ENCODE measurements at places on chromosomes 11 and 22.

DNA sequence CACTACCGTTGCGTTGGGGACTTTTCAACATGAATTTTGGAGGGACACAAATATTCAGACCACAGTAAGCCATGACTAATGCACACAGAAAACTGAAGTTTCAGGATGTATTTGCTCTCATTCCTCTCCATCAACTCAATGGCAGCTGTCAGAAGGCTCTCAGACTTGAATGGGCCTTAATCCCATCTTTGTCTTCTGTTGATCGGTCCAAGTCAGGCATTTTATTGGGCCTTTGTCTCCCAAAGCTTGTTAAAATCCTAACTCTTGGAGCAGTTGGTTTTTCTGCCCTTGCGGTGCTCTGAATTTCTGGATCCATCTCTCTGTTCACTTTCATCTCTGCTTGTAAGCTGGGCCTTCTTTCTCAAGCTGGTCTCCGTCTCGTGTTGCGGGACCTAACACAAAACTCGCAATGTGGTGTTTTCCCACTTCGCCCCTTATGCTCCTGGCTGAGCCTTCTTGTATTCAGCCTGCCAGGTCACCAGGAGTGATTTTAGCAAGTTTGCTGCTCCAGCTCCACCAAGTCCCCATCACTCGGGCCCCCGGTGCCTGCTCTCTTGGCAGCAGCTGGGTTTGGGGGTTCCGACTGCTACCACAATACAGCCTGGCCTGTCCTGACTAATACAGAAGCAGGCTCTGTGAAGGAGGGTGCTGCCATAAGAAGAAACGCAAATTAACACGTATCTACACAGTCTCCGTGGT lies 27.0 kb downstream of the TSPAN32 start:
- no peak for DNase-seq

- DNase-seq = no peak
These were observed 595 bp downstream of the TRIM66 start for GRCh38 chr11:8681837-8682302.

GRCh38 chr22:36731916-36732315 lies 28.4 kb upstream of the CACNG2 start:
- DNase-seq = no peak

DNA sequence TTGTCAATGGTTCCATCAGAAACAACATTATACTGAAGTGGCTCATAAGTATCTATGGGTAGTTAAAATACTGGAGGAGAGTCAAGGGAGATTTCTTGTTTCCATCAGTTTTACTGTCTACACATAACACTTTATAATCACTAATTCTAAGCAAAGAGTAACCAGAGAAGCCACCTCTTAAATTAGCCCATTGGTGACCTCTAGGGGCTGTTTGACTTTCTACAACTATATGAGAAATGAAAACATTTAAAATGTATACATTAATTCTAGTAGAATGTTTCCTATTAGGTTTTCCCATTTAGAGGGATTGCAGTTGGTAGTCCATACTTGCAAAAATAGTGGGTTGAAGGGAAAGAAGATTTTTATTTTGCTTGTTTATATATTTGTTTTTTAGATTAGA lies 504.3 kb downstream of the FAM181B start:
- no peak for DNase-seq

GRCh38 chr11:14835496-14836492 lies 56.2 kb downstream of the CYP2R1 start:
- no peak for DNase-seq

- DNase-seq = no peak
These were observed 997.8 kb upstream of the RAG2 start for GRCh38 chr11:37595845-37596244.

DNA sequence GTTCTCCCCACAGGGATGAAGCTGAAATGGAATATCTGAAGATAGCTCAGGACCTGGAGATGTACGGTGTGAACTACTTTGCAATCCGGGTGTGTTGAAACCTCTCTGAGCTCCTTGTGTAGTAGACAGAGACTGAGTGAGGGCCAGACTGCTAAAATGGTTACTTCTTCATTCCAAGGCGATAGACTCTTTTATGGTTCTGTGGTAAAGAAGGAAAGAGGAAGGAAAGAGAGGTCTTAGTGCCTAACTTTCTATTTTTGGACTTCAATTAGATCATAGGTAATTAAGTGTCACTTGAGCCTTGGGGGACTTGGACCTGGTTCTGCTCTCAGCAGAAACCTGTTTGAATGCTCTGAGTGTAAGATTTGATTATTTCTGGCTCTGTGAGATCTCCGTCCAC lies 54.7 kb downstream of the NF2 start:
- DNase-seq = no peak

DNA sequence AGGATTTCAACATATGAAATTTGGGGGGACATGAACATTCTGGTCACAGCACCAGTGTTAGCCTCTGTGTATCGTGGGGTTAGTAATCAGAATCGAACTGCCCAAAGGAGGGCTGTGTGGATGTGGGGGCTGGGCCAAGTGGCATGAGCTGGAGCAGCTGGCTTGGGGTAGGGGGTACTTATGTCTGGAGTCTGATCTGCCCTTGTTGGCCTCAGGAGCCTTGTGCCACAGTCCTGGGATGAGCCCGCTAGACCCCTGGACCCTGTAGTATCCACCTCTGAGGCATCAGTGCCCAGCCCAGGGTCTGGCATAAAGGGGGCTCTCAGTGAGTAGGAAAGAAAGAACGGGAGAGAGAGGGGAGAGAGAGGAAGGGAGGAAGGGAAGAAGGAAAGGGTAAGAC lies 67.3 kb downstream of the LRRC32 start:
- DNase-seq = no peak

DNA sequence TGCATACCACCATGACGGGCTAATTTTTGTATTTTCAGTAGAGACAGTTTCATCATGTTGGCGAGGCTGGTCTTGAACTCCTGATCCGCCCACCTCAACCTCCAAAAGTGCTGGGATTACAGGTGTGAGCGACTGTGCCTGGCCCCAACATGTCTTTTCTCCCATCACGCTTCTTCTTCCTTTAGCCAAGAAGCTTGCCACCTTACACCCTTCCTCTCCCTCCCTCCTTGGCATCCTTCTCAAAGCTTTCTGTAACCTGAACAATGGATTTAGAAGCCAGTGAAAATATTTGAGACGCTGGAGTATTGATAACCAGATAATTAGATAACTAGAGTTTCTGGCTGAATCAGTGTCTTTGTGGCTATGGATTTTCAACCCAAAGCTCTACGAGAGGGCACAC lies 11.3 kb upstream of the NNMT start:
- DNase-seq = no peak

- DNase-seq = peak; percentile 13
These were observed 104.5 kb downstream of the RELT start for GRCh38 chr11:73480677-73481076.

GRCh38 chr11:27349919-27350318 lies 13.1 kb downstream of the CCDC34 start:
- DNase-seq = no peak

DNA sequence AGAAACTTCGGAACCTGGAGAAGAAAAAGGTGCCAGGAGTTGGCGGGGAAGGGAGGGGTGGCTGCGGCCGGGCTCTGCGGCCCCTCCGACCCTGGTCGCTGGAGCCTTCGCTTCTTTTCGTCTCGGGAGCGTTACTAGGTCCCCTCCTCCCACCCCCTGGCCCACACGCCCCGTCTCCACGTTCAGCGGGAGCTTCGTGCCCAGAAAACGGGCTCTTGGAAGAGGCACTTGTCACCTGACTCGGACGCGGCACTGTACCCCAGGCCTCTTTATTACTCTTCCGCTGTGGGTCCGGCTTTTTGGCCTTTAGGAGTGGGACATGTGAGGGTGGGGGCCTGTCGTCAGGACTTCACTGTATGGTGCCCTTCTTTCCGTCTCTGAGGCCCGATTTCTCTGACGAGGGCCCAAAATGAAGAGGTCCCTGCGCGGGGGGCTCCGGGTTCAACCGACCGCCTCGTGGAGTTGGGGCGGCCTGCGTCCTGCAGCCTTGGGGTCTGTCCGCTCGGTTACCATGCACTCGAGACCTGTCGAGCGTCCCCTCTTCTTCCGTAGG lies 1.2 kb downstream of the CAPRIN1 start:
- no peak for DNase-seq

GRCh38 chr11:78181185-78181584 lies 7.2 kb downstream of the KCTD21 start:
- DNase-seq = no peak

DNA sequence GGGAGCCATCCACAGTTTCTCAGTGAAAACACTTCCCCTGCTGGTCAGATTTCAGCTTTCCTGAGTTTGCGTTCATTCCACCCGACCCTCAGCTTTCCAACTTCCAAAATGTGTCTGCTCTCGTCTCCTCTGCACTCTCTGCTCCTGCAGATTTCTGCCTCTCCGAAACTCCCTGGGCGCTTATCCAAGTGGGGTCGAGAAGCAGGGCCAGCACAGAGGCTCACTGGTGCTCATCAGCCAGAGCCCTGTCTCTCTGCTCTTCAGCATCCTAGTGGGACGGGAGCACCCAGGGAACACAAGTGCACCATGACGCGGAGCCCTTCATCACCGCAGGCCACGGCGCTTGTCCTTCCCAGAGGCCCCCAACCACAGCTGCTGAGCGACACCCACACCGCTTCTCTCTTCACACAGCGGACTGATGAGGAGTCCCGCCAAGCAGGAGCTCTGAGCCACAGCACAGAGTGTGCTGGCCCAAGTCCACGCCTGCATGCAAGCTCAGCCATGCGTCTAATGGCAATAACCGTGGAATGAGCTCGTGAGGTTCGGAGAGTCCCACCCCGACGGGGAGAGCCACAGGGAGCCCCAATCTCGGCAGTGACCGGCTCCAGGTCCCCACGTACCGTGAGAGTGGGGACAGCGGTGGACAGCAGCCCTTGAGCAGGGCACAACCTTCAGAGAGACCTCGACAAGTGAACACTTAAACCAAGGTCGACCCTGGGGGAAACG lies 27.9 kb upstream of the MOB2 start:
- no peak for DNase-seq

Measured in AG08395 (cell line).